ENCODE measurements at places on chromosomes 1 and 21.

GRCh38 chr1:28976248-28976647 lies 61.9 kb downstream of the EPB41 start:
- no peak for DNase-seq

DNA sequence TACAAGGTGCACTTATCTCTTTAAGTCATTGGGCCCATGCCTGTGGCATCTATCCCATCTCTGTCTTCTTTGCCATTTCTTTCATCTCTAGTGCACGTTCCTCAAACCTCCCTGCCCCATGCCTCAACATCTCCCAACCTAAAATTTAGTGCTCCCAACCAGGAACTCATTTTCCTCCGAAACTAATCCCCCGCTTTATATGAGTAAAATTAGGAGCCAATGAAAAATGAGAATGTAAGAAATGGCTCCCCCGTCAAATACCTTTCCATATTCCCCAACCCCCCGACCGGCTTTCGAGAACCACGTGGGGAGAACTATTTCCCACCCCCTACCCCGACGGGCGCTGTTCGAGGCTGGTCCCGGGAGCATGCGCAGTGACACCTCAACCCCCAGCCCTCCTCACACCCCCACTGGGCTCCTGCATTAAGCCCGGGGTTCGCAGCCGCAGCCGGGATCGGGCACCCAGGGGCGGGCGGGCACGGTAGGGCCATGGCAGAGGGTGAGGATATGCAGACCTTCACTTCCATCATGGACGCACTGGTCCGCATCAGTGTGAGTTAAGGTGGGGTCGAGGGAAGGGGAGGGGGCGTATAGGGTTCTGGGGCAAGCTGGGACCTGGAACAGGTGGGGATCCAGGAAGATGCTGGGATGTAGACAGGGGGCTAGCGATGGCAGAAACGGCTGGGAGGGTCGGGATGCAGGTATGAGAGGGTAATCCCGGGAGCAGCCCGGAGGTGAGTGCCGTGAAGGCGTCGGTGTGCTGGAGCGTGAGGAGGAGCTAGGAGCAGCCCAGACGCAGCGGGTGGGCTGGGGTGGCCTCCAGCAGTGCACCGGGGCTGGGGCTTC lies at the start of gene TRIM46:
TSS of gene TRIM46 (plus strand) at position 372 of the 846 bp plus-strand sequence. CDS start at position 490, 118 bp downstream.
- peak; percentile 12 for DNase-seq

- no peak for DNase-seq
Observed at GRCh38 chr1:42675467-42675866, 6.8 kb upstream of the YBX1 start.

GRCh38 chr1:187270256-187270655 lies 441.5 kb downstream of the PLA2G4A start:
- DNase-seq = no peak

- DNase-seq = peak; percentile 95
Observed at GRCh38 chr1:64917328-64917861, 49.0 kb downstream of the JAK1 start.

GRCh38 chr1:73953186-73953585 lies 244.8 kb downstream of the LRRIQ3 start:
- DNase-seq = no peak

DNA sequence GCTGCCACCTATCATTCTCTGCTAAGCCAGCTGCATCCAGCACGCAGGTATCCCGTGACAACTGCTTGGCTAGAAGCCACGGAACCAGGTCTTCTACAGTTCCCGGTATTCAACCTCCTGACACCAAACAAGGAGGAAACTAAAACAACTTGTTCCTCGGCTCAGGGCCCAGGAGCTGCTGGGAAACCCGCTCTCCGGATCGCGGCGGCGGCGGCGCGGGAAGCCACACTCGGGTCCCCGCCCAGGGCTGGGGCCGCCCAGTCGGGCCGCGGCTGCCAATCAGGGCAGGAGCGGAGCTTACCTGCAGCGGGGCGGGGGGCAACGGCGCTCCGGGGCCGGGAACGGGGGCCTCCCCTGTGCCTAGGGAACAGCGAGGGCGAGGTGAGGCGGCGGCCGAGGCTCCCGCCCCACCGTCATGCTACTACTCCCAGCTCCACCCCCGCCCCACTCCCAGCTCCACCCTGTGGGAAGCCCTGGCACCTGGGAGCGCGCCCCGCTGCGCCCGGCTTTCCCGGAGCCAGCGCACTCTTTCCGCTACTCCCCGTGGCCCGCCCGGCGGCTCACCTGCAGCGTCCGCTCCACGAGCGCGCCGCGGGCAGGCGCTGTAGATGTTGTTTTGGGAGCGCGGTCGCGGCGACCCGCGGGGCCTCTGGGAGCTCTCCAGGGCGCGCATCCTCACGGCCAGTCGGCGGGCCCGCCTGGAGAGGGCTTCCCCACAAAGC lies 12.1 kb downstream of the IL24 start:
- peak; percentile 49 for DNase-seq

DNA sequence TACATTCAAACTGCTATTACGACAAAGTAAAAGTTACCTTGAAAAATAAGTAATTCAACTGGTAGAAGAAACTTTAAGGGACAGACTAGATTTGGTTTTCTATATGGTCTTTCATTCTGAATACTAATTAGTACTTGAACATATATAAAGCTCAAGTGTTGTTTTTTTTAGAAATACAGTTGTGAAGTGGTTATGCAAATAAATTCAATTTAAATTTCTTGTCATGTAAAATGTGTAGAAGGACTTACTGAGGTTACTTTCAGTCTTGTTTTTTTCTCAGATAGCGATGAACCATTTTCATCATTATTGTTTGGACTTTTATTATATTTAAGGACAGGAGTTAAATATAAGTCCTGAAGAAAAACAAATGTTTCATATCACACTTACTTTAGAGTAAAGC lies 24.4 kb downstream of the HS2ST1 start:
- DNase-seq = no peak

DNA sequence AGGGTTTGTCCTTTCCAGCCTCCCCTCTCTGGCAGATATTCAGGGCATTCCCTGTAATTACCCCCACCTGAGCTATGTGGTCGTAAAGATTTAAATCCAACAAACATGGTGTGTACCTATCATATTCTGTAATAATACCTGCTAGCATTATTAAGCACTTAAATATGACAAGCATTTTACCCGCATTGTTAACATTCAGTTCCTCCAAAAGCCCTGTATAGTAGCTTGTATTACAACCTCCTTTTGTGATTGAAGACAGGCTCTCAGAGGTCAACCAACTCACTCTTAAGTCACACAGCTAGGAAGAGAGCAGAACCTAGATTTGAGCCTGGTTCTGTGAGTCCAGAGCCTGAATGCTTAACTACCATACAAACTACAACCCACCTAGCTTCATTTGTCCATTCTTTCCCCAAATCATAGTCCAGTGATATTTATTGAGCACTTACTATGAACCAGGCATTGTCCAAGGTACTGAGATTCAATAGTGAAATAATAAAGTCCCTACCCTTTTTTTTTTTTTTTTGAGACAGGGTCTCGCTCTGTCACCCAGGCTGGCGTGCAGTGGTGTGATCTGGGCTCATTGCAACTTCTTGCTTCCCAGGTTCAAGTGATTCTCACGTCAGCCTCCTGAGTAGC lies 13.8 kb upstream of the KDM4A start:
- no peak for DNase-seq

GRCh38 chr1:163523375-163524029 lies 201.7 kb downstream of the NUF2 start:
- DNase-seq = no peak

DNA sequence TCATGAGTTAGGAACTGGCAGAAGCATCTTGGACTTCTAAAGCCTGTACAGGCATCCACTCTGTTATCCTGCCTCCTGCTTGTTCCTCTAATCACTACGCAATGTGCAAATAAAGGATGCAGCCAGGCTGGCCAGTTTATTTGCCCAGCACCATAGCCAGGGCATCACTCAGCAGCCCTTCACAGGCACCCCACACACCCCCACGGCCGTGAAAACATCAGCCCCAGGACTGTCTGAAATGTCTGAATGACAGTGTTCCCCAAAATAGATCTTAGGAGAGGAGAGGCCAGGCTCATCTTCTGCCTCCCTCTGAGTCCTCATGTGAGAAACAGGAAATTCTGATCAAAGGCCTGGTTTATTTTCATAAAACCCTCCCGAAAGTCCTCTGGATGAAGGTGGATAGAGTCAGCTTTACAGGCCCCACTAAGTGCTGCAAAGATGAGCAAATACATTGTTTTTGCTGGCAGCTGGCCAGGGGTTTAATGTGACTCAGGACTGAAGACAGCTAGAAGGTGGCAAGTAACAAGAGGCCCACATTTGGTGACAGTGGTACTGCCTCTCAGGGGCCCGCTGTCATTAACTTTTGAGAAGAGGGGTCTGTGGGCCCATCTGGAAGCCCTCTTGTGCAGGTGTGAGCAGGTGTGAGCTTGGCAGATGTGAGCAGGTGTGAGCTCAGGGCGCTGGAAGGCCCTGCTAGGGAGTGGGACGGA lies 32.9 kb downstream of the GRHL3 start:
- DNase-seq = peak; percentile 11

DNA sequence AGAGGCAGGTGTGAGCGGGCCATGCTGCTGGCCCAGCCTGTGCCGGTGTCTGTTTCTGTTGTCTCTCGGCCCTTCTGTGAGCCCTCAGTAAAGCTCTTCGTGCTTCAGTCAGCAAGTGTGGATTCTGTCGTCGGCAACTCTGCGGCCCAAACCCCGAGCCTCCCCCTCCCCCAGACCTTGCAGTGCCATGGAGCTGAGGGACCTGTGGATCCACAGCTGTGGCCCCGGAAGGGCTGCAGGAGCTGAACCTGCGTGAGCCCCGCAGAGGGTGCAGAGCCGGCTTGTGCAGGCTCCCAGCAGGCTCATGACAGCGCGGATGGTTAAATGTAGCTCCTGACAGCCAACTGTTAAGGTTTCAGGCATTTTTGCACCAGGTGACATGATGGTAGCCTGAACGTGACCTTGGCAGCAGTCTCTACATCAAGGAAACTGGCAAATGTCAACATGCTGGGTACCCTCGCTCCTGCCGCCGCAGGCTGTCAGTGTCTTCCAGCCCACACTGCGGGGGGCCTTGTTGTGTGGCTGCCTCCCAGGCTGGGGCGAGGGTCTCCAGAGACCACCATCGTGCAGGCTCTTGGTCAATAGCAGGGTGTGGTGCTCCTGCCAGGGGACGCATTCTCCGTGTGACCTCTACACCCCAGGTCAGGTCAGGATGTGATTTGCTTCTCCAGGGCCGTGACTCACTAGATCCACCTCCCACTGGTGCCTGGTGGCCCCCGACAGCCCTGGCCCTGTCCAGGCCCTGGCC lies 7.0 kb downstream of the LRRC3 start:
- no peak for DNase-seq

DNA sequence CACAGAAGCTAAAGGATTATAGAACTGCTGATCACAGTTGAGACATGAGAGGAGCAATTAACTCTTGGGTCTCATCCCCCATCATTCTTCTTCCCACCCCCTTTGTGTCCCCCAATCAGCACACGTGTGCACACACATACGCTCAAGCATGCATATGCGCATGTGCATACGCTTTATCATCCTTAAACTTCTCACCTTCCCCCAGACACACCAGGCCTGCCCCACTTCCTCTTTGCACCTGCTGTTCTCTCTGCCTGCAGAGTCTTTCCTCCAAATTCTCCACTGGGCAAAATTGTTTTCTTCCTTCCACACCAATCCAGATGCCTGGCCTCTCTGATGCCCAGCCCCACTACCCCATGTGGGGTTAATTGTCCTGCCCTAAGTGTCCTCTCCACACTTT lies 13.0 kb upstream of the KCND3 start:
- no peak for DNase-seq

DNA sequence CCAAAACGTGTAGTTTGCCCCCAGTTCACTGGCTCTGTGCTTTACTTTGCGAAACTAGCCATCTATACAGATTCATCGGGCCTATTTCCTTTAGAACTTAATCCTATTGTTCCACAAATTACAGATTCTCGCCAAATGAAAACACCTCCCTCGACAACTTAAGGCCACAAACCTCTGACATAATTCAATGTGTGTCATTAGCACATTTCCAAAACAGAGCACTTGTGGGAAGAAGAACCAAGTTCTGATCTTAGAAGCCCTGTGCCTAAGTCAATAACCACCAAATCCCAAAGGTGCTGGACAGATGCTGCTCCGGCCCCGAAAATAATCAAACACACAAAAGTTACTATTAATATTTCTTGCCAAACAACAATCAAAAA lies 93.9 kb downstream of the SLC45A1 start:
- no peak for DNase-seq

Data from fibroblast of villous mesenchyme (primary cell).